ENCODE measurements at places on chromosomes 1 and 21. TPM values are rescaled to one million over a fixed set of nuclear protein-coding genes. Genes with fewer than 3 reads are reported as not detected.

- no peak for DNase-seq
Observed at GRCh38 chr1:232899268-232899667, 51.1 kb upstream of the NTPCR start.

Gene OLIG2
- not detected for total RNA-seq

Gene ARHGEF10L
- total RNA-seq = 36.7 TPM

GRCh38 chr1:183656355-183656754 is 3.2 kb upstream of the APOBEC4 start:
- DNase-seq = no peak

Gene PTPRU
- total RNA-seq = 16.0 TPM
